ENCODE measurements at places on chromosomes 1 and 21.

DNA sequence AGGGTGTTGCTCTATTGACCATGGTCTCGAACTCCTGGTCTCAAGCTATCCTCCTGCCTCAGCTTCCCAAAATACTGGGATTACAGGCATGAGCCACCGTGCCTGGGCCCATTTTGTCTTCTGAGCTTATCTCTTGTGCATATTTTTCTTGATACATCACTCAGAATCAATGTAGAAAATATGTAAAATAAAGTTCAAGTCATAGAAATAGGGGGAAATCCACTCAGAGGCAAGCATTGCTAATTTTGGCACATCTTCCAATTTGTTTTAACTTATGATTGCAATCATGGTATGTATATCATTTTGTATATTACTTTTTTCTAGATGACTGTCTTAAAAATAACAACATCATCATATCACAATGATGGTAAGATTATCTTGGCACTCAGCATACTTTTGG, 21.6 kb downstream of the RIT1 start:
- DNase-seq = no peak

GRCh38 chr1:229857585-229857984, 209.5 kb upstream of the GALNT2 start:
- DNase-seq = no peak

- no peak for DNase-seq
Measured at GRCh38 chr1:236282425-236282716, 613 bp upstream of the ERO1B start.

- DNase-seq = no peak
Measured at GRCh38 chr1:187928288-187928687, 1099.5 kb downstream of the PLA2G4A start.

DNA sequence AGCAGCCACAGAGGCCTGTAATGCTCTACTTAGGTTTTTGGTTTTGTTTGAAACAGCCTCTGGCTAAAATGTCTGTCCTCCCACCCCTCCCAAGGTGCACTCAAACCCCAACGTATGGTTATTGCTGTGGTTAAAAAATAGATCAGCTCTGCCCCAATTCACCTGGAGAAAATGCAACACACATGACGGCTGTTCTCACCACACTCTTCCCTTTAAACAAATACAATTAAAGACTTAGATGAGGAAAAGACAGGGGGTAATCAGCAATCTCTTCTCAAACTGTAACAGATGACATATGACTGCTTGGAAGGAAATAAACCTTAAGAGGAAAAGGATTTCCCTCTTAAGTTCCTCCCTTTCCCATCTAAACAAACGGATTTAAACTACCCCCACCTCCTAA, 6.2 kb upstream of the MTMR11 start:
- DNase-seq = no peak

DNA sequence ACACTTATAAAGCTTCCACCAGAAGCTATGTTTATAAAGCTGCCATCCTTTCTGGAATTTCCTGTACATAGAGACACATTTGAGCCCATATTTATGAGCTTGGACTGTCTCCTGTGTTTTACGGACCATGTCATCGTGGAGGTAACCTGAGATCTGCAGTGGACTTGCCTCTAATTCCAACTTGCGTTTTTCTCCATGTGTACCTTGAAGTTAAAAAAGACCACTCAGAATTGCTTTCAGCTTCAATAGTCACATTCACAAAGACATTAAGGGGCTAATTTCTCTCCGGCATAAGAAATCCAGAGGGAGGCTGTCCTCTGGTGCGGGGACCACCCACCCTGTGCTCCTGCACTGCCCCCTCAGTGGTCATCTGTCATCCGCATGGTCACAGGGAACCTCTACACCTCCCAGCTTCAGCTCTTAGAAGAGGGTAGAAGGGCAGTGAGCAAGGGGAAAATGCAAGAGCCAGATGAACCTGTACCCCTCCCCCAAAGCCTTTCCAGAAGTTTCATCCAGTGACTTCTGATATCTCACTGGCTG, 521.4 kb upstream of the CAMK1G start:
- no peak for DNase-seq

DNA sequence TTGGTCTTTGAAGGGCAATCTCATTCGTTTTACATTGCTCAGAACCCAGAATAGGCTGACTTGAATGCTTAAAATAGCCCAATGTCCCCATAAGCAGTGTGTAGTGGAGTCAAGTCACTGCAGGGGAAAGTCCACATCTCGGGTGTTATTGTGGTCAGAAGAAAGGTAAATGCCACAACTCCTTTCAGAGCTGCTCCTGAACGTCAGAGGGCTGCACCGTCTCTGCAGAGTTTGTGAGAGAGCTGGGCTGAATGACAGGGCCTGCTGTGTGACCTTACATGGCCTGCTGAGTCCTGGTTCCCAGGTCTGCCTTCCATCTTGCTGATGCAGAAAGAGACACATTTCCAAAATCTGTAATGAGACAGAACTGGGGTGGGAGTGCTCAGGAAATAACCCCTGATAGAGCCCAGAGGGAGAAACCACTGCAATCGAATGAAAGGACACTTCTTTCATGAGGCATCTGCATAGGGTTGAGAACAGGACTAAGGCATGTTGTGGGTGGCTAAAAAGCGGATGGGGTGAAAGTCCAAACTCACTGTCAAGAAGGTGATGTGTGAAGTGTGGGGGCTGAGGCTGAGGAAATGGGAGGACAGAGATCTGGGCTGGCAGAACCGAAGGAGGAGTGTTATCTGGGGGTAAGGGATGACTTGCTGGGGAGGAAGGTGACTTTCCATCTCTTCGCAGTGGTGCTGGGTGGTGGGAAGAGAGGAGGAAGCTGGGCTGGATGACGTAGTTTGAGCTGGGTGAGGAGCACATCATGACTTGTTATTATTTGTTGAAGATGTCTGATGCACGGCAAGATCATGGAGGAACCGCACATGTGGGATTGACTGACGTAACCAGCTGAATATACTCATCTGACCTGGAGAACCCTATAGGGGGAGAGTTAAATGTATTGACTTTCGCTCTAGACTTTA, 33.7 kb downstream of the XCL2 start:
- no peak for DNase-seq

DNA sequence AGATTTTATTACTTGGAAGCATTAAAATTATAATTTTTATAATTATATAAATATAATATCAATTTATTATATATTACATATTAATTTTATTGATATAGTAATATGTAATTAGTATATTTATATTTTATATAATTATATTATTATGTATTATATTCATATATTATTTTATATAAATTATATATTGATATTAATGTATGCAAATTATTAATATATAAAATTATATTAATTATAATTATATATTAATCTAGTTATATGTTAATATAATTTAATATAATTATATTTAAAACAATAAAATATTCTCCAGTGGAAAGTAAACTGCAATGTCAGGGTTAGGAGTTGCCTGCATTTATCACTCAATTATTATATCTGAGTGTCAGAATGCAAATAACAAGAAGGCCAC, 48.8 kb downstream of the KCNK2 start:
- DNase-seq = no peak

DNA sequence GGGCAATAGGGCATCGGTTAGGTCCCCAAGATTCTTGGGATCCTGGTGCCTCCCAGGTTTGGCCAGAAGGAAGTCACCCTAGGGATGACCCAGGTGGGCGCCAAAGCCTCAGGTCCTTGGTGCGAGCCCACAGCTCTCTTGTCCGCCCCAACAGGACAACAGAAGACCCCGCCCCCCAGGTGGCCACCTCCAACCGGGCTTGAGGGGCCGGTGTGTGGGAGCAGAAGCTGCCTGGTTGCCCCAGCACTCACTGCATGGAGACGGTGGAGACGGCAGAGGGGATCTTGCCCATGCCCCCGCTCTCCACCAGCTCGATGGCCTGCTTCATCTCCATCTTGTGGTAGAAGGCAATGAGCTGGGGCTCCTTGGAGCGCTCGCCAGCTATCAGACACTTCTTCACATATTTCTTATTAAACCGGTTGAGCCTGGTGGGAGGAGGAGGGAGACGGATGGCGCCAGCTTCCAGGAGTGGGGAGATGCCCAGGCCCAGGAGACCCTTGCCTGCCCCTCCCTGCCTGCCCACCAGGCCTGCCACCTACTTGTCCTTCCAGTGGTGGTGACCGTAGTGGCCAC, 52.7 kb downstream of the SLC9A1 start:
- DNase-seq = no peak

- no peak for DNase-seq
Measured at GRCh38 chr1:101071470-101071891, 45.9 kb upstream of the DPH5 start.

- DNase-seq = no peak
Measured at GRCh38 chr1:211632117-211632807, 43.2 kb downstream of the NEK2 start.

- DNase-seq = no peak
Measured at GRCh38 chr1:62800281-62800680, 16.3 kb downstream of the ATG4C start.

DNA sequence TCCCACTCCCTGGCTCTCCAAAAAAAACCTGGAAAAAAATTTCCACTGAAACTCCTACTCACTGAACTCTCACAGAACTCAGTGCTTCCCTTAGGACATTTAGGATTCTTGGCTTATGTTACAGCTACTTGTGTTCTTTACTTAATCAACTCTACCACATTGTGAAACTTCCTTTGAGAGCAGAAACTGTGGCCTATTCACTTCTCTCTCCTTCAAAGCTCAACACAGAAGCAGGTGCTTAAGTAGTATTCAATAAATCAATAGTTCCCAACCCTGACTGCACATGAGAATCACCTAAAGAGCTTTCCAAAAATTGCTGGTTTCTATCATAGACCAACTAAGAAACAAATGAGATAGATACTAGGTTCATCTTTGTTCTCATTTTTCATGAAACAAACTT, 67.9 kb upstream of the DMRTA2 start:
- no peak for DNase-seq

GRCh38 chr1:67053535-67053784, 488 bp downstream of the SLC35D1 start:
- peak; percentile 2 for DNase-seq

- no peak for DNase-seq
Measured at GRCh38 chr1:33259879-33260278, 3.6 kb downstream of the ZNF362 start.

DNA sequence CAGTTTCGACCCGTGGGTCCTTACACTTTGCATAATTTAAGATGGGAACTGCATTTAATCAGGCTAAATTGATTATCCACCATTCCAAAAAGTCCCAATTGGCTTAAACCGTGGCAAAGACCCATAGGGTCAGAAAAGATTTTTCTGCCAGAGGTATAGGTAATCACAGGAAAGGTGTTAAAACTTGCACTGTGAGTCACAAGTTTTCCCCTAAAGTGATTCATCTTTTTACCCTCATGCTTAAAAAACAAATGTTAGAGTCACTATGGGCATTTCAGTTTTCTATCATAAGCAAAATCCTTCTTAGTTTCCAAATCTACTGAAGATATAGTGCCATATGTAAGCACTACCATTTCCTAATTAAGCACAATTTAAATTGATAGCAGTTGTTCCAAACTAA, 1079.8 kb downstream of the ADGRL2 start:
- no peak for DNase-seq

DNA sequence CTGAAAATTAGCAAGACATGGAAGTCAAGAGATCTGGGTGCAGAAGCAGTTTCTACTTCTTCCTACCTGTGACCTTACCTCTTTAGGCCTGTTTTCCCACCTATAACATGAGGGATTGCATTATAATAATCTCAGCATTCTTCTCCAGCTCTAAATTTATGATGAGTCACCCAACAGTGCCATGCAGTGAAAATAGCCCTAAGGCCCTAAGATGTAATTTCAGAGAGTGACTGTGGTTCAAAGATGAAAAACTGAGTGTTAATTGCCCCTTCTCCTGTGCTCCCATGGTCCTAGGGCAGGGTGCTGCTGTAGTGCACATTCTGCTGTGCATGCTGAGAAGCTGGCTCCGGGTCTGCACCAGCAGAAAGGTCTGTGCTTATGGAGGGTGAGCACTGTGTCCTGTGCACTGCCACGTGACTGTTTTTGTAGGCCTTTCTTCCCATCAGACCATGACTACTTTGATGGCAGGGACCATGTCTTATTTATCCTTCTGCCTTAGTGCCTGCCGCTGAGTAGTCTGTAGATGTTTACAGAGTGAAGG, 29.7 kb downstream of the JUN start:
- DNase-seq = no peak

All from activated CD4-positive, CD25-positive, alpha-beta regulatory T cell (primary cell).